ENCODE measurements at places on chromosomes 2 and 18. TPM values are rescaled to one million over a fixed set of nuclear protein-coding genes. Genes with fewer than 3 reads are reported as not detected.

The ACVR1 gene
- 59.3 TPM for total RNA-seq

The INHA gene
- total RNA-seq, result 16.7 TPM

The RHOB gene
- 365 TPM for total RNA-seq

The APCDD1 gene
- 76.1 TPM for total RNA-seq

The CTAGE1 gene
- not detected for total RNA-seq

The LONRF2 gene
- total RNA-seq, result 19.6 TPM

The AMER3 gene
- not detected for total RNA-seq

The MALL gene
- 7.7 TPM for total RNA-seq

The NPHP1 gene
- total RNA-seq, result 4.7 TPM

The DUSP2 gene
- 1.7 TPM for total RNA-seq

The NDC80 gene
- 0.17 TPM for total RNA-seq

The NEB gene
- 42.8 TPM for total RNA-seq

The LIPG gene
- total RNA-seq, result 0.03 TPM

The GPR45 gene
- not detected for total RNA-seq

The PMS1 gene
- total RNA-seq, result 20.8 TPM

GRCh38 chr2:212359425-212360067, 179.1 kb downstream of the ERBB4 start:
- DNase-seq, result no peak

DNA sequence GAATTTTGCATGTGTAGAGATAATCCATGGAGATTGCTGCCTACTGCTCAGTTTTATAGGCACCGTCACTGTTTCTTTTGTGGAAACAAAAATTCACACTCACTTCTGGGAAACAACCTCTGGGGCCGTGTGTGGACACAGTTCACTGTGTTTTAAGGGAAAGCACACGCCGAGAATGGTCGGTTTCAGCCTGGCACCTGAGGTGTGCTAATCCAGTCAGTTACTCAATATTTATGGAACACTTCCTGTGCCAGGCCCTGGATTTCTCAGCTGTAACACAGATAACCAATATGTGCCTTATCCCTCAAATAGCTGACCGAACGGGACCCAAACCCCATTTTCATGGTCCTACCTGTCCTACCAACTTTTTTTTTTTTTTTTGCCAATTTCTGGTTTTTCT, 179.6 kb downstream of the MGAT5 start:
- no peak for DNase-seq

DNA sequence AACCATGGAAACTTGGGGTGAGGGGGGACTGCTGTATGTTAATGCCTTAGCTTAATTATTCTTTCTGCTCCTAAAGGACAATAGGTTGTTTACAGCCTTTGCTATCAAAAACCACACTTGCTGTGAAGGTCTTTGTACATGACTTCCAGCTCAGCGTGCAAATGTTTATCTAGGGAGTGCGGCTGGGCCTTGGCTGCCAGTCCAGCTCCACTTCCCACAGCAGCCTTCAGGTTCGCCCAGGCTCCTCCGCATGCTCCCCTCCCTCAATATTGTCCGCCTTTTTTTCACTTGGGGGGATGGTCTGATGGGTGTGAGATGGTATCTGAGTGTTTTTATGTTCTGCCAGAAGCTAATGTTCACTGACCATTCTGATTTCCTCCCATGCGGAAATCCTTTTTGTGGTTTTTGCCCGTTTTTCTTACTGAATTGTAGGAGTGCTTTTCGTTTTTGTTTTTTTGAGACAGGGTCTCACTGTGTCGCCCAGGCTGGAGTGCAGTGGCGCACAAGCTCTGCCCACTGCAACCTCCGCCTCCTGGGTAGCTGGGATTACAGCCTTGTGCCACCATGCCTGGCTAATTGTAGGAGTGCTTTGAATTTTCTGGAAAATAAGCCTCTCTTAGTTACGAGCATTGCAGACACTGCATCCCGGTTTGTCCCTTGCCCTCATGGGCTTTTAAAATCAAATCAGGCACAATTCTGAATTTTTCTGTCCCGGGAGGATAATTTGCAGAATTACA, 28.8 kb downstream of the SH3BP4 start:
- DNase-seq, result no peak

GRCh38 chr2:199896617-199897016, 14.5 kb upstream of the C2orf69 start:
- DNase-seq, result no peak

- DNase-seq, result no peak
Measured at GRCh38 chr2:20231598-20232026, 6.7 kb upstream of the SDC1 start.

- DNase-seq, result no peak
Measured at GRCh38 chr2:174925046-174925784, 80.0 kb downstream of the CHN1 start.

- DNase-seq, result no peak
Measured at GRCh38 chr2:10094271-10094814, 14.1 kb upstream of the CYS1 start.

- no peak for DNase-seq
Measured at GRCh38 chr2:121336528-121337294, 51.7 kb upstream of the TFCP2L1 start.

DNA sequence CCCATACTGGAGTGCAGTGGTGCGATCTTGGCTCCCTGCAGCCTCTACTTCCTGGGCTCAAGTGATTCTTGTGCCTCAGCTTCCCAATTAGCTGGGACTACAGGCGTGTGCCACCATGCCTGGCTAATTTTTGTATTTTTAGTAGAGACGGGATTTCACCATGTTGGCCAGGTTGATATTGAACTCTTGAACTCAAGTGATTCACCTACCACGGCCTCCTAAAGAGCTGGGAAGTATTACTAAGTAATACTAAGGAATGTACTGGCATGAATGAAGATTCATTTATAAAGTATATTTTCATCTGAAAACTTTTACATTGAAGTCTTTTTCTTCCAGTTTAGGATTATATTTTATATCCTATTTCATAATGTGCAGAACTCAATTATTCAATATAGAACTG, 38.1 kb downstream of the NUP35 start:
- DNase-seq, result no peak

- DNase-seq, result no peak
Measured at GRCh38 chr2:168336786-168337388, 89.5 kb upstream of the STK39 start.

- no peak for DNase-seq
Measured at GRCh38 chr2:169393068-169393590, 30.8 kb upstream of the LRP2 start.

GRCh38 chr2:32011485-32011960, 715 bp upstream of the MEMO1 start:
- DNase-seq, result no peak

DNA sequence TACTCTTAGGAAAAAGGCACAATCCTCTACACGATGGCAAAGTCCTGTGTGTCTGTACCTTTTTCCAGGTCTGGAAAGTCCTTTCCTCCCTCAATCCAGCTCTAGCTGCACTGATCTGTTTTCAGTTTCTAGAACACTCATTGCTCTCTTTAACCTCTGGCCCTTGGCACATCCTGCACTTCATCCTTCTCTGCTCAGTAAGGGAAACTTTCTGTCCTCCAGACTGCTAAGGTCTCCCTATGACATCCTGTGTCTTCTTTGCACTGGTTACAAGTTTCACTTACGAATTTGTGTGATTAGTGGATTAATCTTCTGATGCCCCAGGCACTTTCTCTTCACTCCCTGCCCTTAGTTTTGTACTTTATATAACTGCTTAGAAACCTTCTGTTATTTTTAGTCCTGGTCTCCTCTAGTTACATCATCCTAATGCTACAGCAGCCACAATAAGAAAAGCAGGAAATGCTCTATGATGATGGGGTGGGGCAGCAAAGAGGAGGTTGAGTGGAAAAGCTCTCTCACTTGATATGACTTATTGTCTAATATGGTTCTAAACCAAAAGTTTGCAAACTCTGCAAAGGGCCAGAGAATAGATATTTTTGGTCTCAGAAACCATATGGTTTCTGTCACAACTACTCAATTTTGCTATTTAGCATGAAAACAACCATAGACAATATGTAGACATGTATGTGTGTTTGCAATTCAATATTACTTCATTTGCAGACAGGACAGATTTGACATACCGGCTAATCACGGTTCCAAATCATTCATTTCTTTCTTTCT, 568.2 kb downstream of the THSD7B start:
- DNase-seq, result no peak

GRCh38 chr2:102013206-102014040, 21.7 kb downstream of the IL1R2 start:
- DNase-seq, result no peak

DNA sequence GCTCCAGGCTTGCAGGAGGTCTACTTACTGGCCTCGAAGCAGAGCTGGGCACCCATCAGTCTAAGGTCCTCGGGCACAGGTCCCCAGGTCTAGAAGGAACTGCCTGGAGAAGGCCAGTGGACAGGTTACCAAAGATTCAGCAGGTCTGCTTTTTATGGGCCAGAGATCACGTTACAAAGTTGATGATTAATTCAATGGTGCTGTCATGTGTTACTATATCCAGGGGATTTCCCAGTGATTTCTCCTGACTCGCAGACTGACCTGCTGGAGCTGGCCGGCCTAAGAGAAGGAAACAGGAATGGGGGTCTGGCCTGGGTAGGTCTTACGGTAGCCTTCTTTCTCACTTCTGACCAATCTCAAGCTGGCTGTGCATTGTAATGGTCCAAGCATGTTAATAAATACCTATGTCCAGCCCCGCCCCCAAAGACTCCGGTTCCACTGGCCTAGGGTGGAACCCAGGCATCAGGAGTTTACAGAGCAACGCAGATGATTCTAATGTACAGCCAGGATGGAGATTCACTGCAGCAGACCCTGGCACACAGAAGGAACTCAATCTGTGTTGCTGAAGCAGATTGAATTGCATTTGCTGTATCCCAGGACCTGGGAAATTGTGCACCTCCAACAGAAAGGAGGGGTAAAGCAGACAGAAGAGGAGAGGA, at the start of gene NEURL3:
TSS of gene NEURL3 (minus strand) at position 127 of the 659 bp plus-strand sequence. CDS start at position 56, 71 bp downstream.
- no peak for DNase-seq

GRCh38 chr2:144471305-144472045, 48.4 kb downstream of the ZEB2 start:
- no peak for DNase-seq

GRCh38 chr2:206198677-206199076, 39.0 kb downstream of the EEF1B2 start:
- no peak for DNase-seq

- DNase-seq, result peak; percentile 75
Measured at GRCh38 chr2:32627441-32627813, 423 bp upstream of the TTC27 start.

DNA sequence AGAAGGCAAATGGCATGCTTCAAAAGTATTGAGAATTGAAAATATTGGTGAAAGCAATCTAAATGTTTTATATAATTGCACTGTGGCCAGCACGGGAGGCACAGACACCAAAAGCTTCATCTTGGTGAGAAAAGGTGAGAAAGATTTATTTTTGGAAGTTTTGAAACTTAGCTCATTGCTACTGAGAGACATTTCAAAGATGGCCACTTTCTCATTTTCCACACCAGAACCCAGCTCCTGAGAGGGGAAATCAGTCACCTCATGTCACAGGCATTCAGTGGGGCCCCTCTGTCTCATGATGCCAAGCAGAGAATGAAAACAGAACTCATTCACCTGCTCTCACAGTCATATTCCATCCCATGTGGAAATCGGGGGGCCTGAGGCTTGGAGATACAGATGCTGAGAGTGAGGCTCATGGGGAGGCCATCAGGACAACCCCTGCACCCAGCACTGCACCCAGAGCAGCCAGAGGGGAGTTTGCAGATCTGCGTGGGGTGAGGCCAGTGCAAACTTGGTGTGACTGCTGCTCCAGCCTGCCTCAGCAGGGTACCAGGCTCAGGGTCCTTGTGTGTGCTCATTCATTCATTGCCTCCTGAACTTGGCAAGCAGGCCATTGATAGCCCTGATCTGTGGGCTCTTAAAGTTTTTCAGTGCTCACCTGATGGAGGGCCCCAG, 31.4 kb downstream of the IL18R1 start:
- DNase-seq, result no peak

DNA sequence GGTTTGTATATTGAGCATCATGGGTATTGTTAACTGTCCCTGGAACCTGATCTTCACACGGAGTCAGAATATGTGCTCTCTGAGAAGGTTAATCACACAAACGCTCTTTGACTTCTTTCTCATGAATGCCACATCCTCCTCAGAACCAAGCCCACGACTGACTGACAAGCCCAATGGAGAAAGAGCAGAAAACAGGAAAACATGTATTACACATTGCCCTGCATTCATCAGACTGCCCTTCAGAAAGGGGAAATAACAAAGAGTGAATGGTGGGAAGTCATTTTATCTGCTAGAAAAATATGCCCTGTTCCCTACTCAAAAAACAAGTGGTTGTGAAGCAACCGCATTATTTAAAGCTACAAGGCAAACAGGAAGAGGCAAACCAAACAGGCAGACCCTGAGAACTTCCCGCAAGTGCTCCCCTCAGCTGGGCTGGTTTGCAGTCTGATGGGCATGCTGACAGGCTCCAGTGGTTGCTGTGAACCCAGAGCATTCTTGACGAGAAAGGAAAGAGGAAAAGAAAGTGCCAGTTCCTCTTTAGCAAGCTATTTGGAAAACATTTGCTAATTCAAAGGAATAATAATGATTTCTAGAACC, 172.9 kb upstream of the SETBP1 start:
- DNase-seq, result peak; percentile 73

DNA sequence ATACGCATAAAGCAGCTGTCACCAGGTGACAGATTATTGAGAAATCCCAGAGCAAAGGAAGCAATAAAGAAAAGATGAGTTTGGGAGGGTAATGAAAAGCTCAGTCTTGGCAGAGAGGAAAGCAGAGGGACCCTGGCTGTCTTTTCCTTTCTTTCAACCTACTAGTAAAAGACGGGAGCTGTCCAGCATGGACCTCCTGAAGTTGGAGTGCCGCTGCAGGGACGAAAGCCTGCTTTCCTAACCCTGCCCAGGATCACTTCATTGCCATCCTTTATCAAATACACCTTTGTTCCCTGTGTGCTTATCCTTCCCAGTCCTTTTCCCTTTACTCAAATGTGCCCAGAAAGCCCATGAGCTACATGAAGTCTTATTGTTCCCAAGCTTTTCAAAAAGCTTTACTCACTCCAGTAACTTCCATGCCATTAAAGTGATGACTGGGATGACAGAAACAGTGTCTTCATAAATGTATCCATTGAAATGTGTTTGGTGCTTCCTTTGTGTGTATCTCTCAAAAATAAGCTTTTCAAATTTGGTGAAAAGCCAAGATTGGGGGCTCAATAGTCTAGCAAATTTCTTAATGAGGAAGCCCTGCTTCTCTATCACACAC, 3.7 kb upstream of the SPR start:
- DNase-seq, result peak; percentile 72

DNA sequence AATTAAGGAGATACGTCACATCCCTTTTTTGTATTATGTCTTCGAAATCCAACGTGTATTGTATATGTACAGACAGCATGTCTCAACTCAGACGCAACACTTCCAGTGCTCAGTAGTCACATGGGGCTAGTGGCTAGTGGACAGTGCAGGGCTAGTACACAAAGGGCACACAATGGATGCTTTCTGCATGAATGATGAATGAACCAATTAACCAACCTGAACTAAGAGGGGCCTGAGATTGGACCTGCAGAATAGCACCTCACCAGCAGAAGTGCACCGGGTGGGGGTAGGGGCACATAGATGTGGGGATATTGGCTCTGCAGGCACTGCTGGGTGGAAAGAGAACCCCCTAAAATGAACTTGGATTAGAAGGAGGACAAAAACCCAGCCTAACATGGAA, 20.7 kb downstream of the ST8SIA5 start:
- DNase-seq, result no peak

All from right cardiac atrium (tissue), 5 donors.